Suprapubic skin (tissue), 4 donors: ENCODE measurements at places on chromosomes 2 and 18.
A peak's percentile ranks its signal among the peaks of the same experiment; 100 is the strongest.

DNA sequence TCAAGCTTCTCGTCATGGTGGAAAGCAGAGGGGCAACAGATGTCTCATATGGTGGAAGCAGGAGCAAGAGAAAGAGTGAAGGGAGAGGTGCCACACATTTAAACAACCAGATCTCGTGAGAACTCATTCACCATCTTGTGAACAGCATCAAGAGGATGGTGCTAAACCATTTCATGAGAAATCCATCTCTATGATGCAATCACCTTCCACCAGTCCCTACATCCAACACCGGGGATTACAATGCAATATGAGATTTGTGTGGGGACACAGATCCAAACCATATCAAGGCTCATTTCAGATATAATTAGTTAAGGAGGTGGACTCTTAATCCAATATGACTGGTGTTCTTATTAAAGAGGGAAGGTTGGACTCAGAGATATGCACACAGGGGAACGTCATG, 272.8 kb downstream of the KCNS3 start:
- DNase-seq = no peak

- peak; percentile 81 for DNase-seq
These were observed 29.4 kb downstream of the KATNAL2 start for GRCh38 chr18:46946656-46947282.

DNA sequence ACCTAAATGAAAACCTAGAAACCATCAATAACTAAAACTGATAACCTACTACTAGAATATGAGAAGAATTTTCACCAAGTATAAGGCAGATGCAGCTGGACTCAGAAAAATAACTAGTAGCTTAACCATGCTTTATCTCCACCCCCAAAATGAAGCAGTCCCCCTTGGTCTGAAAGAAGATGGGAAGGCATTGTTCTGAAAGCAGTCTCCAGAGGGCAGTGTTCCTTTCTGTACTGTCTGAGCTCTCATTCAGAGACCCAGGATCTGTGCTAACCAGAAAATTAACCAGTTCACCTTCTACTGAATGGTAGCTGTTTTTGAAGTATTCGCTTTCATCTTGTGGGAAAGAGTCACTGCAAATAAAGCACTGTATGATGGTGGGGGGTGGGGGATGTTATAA, 273.0 kb downstream of the PDE11A start:
- DNase-seq = no peak

GRCh38 chr2:44389895-44390294, 28.1 kb downstream of the CAMKMT start:
- DNase-seq = no peak

GRCh38 chr2:160223560-160223959, 23.5 kb upstream of the ITGB6 start:
- no peak for DNase-seq

GRCh38 chr2:171365232-171365631, 68.6 kb downstream of the METTL8 start:
- DNase-seq = no peak

- DNase-seq = no peak
These were observed 386 bp upstream of the YIPF4 start for GRCh38 chr2:32277363-32277673.

DNA sequence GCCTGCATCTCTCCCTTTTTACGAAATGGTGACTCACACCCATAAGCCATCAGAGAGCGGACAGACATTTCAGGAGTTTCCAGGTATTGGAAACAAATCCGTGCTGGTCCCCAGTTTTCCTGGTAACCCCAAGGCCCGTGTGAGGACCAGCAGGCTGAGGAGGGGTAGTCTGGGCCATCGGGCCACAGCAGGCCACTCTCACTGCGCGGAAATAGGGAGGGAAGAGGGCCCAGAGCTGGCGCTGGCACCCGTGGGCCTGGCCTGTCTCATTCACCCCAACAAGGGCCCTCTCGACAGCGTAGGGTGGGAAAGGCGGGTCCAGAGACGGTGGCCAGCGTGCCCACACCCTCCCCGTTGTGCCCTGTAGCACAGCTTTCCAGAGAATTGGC, 13.7 kb upstream of the FAHD2A start:
- no peak for DNase-seq

GRCh38 chr2:217943446-217944321, 59.1 kb downstream of the TNS1 start:
- DNase-seq = no peak

- DNase-seq = no peak
These were observed 579 bp downstream of the ARHGEF4 start for GRCh38 chr2:130837175-130837810.

- no peak for DNase-seq
These were observed 409.1 kb downstream of the TNS1 start for GRCh38 chr2:217593732-217594131.

DNA sequence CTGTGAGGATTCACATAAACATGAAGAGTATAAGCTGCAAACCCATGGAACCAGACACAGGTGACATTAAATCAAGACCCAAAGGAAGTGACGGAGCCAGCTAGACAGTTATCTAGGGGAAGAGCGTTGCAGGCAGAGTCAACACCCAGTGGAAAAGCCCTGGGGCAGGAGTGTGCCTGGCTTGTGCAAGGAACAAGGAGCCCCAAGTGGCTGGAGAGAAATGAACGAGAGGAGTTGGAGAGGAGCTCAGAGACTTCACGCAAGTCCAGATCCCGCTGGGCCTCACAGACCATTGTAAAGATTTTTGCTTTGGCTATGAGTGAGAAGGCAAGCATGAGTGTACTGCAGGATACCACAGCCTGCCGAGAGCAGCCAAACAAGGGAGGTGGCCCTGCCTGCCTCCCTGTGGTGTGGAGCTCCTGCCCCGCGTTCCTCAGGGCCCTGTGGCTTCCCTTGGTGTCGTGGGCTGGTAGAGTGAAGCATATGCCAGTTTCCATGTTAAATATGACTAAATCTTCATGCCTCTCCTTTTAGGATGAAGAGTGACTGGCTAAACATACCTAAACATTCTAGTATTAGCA, 88.2 kb downstream of the SP3 start:
- no peak for DNase-seq

DNA sequence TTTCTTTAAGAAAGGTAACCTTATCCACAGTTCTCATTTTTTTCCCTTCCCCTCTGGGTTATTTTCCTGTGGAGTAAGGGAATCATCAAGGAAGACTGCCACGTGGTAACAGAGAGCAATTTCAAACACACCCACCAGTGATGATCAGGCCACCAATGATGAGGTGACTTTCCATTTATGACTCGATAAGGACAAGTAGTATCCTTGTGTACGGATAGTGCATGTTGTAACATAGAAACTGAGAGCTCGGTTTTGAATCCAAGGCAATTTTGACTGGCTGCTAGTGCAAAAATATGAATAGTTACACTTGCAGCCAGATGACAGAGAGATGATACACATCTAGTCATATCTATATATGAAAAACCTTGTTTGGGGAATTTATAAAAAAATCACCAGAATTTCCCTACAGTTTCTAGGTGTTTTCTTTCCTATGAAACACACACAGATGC, 143.6 kb upstream of the TCF4 start:
- no peak for DNase-seq

DNA sequence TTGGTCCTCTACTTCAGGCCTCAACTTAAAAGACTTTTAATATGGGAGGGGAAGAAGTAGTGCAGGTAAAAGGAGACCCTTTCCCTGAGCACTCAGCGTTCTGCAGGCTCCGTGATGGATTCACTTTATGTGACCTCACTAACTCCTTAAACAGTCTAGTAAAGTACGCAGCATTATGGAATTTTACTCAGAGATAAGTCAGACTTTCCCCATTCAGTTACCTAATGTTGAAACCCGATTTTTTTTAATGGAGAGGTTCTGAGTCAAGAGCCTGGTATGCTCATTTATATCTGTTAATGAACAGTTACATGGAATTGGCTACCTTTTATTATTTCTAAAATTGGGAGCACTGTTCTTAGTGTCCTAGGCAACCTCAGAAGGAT, 34.1 kb downstream of the RASGRP3 start:
- no peak for DNase-seq

DNA sequence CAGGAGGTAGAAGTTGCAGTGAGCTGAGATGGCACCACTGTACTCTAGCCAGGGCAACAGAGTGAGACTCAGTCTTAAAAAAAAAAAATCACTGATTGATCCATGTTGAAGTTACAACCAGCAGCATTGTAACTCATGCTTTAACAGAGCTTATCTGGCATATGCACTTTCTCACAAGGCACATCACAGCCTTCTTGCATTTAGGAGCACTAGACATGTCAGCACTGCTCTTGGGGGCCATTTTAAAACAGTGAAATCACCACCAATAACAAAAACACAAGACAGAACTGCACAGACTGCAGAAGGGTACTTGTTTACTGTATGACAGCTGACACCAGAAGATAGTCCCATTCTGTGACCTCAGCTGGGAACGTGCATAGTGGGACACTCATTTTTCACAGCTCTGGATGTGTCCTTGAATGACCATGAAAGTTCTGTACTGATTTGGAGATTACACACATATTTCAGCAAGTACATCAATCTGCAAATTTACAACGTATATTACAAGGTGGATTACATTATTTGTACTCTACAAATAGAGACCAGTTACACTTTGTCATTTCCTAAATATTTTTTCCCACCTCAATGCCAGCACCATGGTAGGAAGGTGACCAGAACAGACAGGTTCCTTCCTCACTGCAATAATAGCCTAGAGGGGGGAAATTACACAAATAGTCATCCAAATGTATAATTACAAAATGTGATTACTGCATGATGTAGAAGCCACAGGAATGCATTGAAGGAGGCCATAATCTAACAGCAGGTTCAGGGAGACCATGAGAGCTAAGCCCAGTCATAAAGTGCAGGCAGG, 35.1 kb downstream of the CCBE1 start:
- DNase-seq = no peak

GRCh38 chr2:207772081-207772843, 2.6 kb upstream of the FZD5 start:
- DNase-seq = no peak

DNA sequence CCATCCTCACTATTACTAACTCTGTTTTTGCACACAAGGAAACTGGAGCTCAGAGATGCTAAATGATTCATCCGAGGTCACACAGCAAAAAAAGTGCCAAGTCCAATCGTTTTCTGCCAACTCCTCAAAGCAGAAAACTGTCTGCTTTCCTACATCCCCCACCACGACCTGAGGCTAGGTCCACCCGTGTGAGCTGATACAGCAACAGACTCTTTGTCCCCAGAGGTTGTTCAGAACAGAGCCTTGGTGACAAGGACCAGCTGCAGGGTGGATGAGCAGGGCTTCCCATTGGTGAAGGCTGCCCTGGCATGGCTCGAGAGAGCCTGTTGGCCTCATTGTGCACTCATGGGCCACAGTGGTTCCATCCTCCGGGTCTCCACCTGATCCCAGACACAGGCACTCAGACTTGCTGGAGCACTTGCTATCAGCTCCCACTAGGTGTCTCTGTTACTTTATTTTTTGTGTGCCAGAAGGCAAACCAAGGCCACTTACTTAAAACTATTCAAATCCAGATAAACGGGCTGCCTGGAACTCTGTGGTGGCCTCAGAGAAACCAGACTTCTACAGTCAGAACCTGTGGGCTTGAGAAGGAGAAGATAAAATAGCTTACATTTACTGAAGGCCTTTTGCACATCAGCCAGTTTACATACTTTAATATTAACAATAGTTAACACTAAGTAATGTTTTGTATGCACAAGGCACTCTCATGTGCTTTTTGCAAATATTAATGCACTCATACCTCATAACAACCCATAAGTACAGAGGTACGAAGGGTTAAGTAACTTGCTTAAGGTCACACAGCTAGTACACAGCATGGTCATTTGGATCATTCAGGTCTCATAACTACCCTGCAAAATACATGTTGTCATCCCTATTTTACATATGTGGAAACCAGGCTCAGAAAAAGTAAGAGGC, 62.9 kb upstream of the CTIF start:
- DNase-seq = no peak

DNA sequence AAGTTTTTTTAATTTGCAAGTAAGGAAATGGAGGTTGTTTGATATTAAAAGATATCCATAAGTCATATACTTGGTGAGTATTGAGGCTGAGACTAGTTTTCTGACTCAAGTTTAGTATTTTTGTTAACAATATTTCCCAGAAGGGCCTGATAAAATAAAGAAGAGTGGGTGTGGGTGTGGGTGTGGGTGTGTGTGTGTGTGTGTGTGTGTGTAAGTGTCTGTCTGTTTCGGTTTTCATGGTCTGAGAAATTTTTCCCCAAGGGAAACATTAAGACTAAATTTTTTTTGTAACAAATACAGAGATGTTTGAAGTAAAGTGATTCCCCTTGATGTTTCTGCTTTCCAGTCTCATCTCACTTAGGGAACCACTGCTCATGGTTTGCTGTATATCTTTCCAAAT, 36.5 kb downstream of the PPM1B start:
- no peak for DNase-seq

- DNase-seq = no peak
These were observed 81.8 kb upstream of the RBMS1 start for GRCh38 chr2:160575368-160575767.

GRCh38 chr18:46429649-46430224, 227.3 kb downstream of the LOXHD1 start:
- no peak for DNase-seq

DNA sequence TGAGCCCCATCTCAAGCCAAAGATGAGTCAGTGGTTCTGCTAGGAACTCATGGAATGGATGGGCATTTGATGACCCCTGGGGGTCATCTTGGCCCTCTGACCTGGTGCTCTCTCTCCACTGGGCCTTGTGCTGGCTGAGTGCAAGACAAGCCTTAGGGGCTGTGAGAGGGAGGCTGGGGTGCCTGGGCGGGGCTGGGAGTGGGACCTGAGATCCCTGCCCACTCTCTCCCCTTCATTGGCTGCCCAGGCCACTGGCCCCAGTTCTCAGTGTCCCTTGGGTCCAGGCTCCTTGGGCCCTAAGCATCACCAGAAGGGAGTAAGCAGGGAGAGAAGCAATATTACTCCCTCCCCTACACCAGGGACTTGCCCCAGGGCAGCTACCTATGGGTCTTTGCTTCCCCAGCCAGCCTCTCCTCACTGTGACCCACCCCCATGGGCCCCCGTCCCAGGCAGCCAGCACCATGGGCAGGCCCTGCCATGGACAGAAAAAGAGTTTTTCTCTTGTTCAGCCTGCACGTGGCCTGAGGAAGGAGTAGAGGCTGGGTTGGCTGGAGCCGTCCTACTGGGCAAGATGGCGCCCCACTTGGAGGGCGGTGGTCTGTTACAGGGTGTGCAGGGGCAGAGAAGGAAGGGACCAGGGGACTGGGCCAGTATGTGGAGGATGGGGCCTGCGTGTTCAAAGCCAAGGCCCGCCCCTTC, 33.6 kb downstream of the ATOH8 start:
- DNase-seq = no peak
